HEK293T (cell line): ENCODE measurements at places on chromosomes 7 and 10.

DNA sequence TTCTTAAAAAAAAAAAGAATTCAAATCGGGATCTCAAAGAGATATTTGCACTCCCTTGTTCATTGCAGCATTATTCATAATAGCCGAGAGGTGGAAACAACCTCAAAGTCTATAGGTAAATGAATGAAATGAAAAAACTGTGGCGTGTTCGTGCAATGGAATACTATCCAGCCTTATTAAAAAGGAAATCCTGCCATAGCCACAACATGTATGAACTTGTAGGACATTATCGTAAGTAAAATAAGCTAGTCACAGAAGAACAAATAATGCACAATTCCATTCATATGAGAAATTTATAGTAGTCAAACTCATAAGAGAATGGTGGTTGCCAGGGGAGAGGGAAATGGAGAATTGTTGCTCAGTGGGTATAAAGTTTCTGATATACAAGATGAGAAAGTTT is 37.9 kb downstream of the GRK5 start:
- DNase-seq = no peak

DNA sequence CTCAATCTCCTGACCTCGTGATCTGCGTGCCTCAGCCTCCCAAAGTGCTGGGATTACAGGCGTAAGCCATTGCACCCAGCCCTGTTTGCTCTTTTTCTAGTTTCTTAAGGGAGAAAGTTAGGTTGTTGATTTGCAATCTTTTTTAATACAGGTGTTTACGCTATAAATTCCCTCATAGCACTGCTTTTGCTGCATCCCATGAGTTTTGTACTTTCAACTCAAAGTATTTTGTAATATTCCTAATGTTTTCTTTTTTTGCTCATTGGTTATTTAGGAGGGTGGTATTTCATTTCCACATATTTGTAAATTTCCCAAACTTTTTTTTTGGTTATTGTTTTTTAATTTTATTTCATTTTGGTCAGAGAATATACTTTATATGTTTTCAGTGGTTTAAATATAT is 11.6 kb downstream of the TPST1 start:
- DNase-seq = no peak

GRCh38 chr7:97771576-97771975 is 39.7 kb downstream of the TAC1 start:
- no peak for DNase-seq

DNA sequence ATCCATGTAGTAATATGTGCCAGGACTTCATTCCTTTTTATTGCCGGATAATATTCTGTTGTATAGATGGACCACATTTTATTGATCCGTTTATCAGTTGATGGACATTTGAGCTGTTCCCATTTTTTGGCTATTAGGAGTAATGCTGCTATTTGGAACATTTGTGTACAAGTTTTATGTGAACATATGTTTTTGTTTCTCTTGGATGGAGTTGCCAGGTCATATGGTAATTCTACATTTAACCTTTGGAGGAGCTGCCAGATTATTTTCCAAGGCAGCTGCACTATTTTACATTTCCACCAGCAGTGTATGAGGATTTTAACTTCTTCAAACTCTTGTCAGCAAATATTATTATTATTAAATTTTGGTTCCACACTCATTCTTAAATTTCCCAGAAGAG is 59.2 kb downstream of the C10orf90 start:
- no peak for DNase-seq

DNA sequence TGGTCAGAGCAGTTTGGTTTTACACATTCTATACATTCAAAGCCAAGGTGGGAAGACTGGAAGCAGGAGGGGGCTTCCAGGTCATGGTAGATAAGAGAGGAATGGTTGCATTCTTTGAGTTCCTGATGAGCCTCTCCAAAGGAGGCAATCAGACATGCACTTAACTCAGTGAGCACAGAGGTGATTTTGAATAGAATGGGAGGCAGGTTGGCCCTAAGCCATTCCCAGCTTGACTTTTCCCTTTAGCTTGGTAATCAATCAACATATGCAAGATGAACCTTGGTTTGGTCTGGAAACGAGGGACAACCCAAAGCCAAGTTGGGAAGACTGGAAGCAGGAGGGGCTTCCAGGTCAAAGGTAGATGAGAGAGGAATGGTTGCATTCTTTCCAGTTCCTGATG is 31.4 kb downstream of the TCERG1L start:
- DNase-seq = no peak

DNA sequence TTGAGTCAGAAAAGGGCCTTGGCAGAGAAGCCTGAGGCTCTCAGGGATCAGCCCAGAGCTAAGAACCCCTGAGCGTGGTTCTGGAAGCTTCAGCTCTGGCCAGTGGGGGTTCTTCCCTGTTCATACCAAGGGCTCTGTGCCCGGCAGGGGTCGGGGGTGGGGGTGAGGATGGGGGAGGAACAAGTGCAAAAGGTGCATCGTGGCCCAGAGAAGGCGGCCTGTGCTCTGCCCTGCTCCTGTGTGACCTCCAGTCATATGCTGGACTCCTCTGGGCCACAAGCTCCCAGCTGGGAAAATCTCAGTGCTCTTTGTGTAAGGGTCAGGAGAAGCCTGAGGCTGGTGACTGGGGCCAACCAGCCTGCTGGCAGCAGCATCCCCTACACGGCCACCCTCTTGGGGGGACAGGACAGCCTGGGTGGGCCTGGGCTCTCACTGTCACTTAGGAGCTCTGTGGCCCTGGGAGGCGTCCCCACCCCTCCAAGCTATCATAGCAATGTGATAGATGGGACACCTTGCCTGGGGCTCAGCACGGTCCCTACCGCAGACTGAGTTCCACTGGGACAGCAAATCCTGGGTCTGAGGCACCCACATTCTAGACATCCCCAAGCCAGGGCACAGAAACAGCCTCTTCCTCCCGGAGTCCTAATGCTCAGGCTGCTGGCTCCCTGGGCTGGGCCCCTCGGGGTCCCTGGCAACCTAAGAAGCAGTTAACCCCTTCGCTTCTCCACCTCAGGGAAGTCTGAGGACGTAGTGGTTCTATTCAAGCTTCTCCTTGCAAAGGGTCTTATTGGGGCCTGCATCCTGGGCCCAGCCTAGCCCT is 2.5 kb downstream of the MMRN2 start:
- DNase-seq = no peak

DNA sequence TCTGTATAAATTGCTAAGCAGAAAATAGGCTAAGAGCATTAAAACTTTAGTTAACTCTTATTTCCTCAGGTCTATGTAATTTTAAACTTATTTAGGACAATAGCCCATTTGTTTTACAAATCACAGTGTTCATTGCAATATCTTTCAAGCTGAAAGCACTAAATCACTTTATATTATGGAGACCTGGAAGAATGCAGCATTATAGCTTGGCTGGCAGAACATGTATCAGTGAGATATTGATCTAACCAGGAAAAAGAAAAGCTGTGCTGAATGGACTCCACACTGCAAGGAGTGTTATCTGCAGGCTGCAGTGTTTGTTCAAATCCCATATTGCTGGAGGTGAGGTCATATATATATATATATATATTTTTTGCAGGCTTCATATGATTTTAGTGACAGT is 517.5 kb downstream of the NRG3 start:
- DNase-seq = no peak

- DNase-seq = no peak
Measured at GRCh38 chr10:34339816-34340553, 475.1 kb downstream of the PARD3 start.
